ENCODE measurements at places on chromosomes 4 and X.

DNA sequence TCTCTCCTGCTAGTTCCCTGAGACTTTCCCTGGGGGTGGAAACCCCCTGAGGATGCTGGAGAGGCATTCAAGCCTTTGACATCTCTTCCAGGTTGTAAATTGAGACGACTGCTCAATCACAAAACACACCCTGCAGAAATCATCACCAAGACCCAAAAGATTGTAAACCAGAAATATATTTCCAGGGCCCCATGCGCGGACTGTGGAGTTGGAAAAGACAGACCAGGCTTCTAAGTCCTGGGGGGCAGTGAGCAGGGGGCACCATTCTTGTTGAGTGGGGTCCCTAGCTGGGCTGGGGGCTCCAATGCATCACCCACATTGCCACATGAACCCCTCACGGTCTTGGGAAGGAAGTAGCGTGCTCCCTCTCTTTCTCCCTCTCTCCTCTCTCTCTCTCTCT is 87.9 kb upstream of the C4orf50 start:
- no peak for DNase-seq

- DNase-seq = peak; percentile 70
Observed at GRCh38 chrX:119790977-119791436, 423 bp downstream of the RPL39 start.

DNA sequence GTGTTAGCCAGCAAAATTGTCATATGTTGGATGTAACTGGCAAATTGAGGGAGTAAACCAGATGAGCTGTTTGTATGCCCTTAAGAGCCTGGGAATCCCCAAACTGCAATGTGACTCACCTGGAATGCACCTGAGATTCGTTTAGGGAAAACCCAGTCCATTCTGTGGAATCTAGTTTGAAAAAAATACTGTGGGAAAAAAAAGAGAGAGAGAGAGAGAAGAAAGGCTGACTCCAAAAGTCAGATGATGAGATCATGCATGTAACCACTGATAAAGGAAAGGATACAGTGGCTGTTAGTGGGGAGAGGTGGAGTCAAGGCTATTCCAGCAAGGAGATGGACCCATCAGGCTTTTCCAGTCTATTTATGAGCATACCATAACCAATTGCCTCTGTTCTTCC is 48.5 kb downstream of the SLC9A7 start:
- no peak for DNase-seq

GRCh38 chrX:11419102-11419501 is 125.9 kb downstream of the AMELX start:
- peak; percentile 1 for DNase-seq

DNA sequence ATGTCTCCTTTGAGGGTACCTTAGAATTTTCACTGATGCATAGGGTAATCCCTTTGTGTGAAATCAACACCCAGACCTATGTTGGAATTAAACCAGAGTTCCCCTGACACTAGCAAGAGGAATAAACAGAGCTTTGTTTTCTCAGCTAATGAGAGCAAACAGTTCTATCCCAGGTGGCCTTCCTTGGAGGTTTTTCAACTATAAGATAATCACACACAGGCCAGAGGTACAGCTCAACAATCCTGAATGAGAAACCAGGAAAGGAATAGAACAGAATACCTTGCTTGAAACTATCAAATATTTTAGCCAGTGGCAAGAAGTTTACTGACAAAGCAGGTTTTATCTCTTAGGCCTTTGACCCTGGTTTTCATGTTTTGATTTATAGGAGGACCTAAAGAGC is 100.2 kb downstream of the OTC start:
- DNase-seq = no peak

- no peak for DNase-seq
Observed at GRCh38 chrX:10474913-10475568, 145.3 kb downstream of the MID1 start.

DNA sequence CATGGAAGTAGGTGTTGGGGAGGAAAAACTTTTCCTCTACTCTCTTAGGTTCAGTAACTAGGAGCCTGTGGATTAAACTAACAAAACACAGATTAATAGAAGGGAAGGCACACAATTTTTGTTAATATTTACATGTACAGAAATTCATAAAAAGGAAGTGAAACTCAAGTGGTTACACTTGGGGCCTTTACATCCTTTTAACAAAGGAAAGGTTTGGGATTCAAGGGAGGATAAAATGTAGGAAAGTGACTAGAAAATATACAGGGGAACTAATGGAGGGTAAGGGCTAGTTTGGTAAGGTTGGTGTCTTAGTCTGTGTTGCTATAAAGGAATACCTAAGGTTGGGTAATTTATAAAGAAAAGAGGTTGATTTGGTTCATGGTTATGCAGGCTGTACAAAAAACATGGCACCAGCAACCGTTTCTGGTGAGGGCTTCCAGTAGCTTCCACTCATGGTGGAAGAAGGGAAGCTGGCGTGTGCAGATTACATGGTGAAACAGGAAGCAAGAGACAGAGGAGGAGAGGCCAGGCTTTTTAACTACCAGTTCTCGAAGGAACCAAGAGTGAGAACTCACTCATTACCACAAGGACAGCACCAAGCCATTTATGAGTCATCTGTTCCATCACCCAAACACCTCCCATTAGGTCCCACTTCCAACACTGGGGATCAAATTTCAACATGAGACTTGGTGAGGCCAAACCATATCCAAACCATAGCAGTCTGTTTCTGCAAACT is 124.4 kb downstream of the CHRDL1 start:
- DNase-seq = no peak

- DNase-seq = no peak
Observed at GRCh38 chr4:124234771-124235170, 477.8 kb downstream of the ANKRD50 start.

- no peak for DNase-seq
Observed at GRCh38 chr4:113832803-113833202, 71.3 kb upstream of the CAMK2D start.

- no peak for DNase-seq
Observed at GRCh38 chr4:136306361-136306760, 1225.9 kb downstream of the PCDH18 start.

GRCh38 chr4:118711052-118711451 is 25.9 kb downstream of the METTL14 start:
- DNase-seq = no peak

- no peak for DNase-seq
Observed at GRCh38 chrX:689983-690382, 59.4 kb downstream of the SHOX start.

- no peak for DNase-seq
Observed at GRCh38 chr4:6752486-6752829, 30.1 kb upstream of the KIAA0232 start.

All from erythroblast (primary cell).